ENCODE measurements at places on chromosomes 11 and 22.

- no peak for DNase-seq
Measured at GRCh38 chr11:65278356-65278755, 16.6 kb downstream of the POLA2 start.

GRCh38 chr11:78525720-78526119, 48.9 kb downstream of the NARS2 start:
- DNase-seq = no peak

- no peak for DNase-seq
Measured at GRCh38 chr11:117249571-117249970, 17.1 kb downstream of the RNF214 start.

GRCh38 chr11:90192869-90193582, 29.8 kb downstream of the CHORDC1 start:
- DNase-seq = no peak

- no peak for DNase-seq
Measured at GRCh38 chr11:75653532-75653931, 15.3 kb downstream of the MAP6 start.

- DNase-seq = no peak
Measured at GRCh38 chr11:6402061-6402470, 11.8 kb downstream of the SMPD1 start.

GRCh38 chr11:130737866-130738431, 178.3 kb downstream of the SNX19 start:
- DNase-seq = no peak

GRCh38 chr11:11505190-11505589, 116.6 kb downstream of the GALNT18 start:
- DNase-seq = no peak

Measured in inflammatory macrophage (primary cell).